ENCODE measurements at places on chromosomes 7 and 10. TPM values are rescaled to one million over a fixed set of nuclear protein-coding genes. Genes with fewer than 3 reads are reported as not detected.

DMBT1 gene
- not detected for polyA plus RNA-seq

CREB5 gene
- 3.2 TPM for polyA plus RNA-seq

LLCFC1 gene
- polyA plus RNA-seq: not detected

ZEB1 gene
- 15.6 TPM for polyA plus RNA-seq

NAT16 gene
- 4.5 TPM for polyA plus RNA-seq

All from neural cell (in vitro differentiated cells).